ENCODE measurements at places on chromosomes 13 and 19.
A peak's percentile ranks its signal among the peaks of the same experiment; 100 is the strongest.

GRCh38 chr13:112455476-112456059 is 79.4 kb downstream of the SPACA7 start:
- no peak for DNase-seq

- DNase-seq: no peak
Observed at GRCh38 chr19:28224441-28224840, 988.5 kb downstream of the UQCRFS1 start.

GRCh38 chr13:41356786-41357185 is 45.7 kb downstream of the NAA16 start:
- no peak for DNase-seq

- peak; percentile 71 for DNase-seq
Observed at GRCh38 chr19:10836479-10837330, 693 bp upstream of the TMED1 start.

DNA sequence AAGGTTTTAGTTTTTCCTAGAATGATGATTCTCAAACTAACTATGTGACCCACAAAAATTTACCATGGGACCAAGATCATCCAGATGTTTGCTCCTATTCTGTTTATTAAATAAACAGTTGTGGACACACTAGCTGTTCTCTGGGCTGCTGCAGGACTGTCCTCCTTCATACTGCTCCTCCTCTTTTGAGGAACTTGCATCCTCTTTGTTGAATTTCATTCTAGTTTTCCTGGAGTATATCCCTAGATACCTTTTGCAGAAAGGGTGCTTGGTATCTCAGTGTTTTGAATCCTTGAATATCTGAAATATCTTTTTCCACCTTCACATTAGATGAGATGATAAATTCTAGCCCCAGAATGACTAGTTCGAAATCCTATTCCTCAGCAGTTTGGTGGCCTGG is 24.1 kb downstream of the VASP start:
- no peak for DNase-seq

DNA sequence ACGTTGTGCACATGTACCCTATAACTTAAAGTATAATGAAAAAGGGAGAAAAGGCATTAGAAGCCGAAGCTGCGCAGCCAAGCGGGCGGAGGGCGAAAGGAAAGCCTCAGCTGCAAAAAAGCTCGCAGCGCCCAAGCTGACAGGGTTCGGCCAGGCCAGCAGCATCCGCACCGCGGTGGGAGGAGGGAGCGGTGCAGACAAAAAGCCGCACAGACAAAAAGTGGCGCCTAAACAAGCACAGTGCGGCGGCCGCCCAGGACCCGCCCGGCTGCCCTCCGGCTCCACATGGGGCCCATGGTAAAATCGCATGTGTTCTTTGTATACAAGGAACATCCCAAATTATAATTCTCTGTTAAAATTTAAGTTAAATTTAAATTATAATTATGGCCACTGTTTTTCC is 42.4 kb downstream of the PSG3 start:
- no peak for DNase-seq

DNA sequence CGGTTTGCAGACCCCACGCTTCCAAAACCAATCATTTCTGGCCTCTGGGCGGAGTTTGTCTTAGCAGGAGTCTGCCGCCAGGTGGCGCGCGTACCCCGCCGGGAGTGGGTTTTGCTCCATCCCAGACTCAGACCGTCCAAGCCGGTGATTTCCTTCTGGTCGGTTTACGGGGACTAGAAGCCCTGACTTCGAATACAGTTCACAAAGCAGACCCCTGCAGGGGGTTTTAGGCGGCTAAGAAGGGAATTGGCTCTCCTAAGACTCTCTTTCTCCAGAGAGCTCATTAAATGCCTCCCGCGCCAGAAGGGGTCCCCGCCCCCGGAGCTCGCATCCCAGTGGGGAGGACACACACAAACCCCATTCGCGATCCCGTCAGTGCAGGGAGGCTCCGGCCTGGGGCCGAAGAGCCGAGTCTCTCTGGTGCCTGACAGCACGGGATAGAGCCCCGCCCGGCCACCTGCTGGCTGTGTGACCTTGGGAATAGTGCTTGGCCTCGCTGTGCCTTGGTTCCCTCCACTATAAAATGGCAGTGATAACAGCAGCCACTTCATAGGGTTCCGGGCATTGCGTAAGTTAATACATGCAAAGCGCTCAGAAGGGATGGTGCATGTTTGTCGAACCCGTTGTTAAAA is 8.6 kb upstream of the NUP62 start:
- peak; percentile 54 for DNase-seq

GRCh38 chr13:60850526-60850925 is 453.5 kb downstream of the TDRD3 start:
- no peak for DNase-seq

DNA sequence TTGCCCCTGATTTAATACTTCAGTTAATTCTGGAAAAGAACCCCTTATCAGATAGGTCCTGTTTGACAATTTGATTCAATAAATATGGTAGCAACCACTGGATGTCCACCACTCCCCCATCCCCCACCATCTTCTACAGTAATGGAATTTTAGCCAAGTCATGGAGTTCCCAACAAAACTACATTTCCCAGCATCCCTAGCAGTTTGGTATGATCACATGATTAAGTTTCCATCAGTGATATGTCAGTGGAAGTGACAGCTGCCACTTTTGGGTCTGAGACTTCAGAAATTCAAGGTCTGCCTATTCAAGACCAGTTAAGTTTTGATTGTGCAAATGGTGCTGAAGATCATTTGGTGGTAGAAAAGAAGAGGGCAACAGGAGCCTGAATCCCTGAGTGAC is 85.5 kb downstream of the CACNA1A start:
- DNase-seq: no peak

GRCh38 chr13:52010890-52011631 is at the start of gene ATP7B:
Gene ATP7B (minus strand): TSS chr13:52011450. CDS start chr13:52011337, 113 bp downstream.
- DNase-seq: no peak

- DNase-seq: no peak
Observed at GRCh38 chr19:13001502-13002165, 6.4 kb downstream of the NFIX start.

GRCh38 chr13:106916329-106916976 is 348.5 kb upstream of the ARGLU1 start:
- no peak for DNase-seq

GRCh38 chr13:51067706-51068105 is 43.4 kb downstream of the C13orf42 start:
- no peak for DNase-seq

DNA sequence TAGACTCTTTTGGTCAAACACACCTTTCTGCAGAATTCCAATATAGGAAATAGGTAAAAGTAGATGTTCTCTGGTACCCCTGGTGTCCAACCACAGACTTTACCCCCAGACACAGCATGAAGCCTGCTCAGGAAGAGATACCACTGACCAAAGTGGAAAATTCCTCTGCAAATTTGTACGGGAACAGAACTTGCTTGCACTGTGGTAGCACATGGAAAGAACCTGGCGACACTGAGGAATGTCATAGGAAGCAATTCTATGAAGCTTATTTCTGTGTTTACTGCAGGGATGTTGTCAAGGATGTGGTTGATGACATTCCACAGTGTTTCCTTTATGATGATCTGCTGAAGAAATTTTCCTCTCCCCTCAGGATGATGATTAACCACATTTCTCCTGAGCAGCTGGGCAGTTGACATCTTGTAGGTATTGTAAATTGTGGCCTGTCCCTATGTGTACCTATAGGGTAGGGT is 48.9 kb upstream of the TNFSF11 start:
- no peak for DNase-seq

DNA sequence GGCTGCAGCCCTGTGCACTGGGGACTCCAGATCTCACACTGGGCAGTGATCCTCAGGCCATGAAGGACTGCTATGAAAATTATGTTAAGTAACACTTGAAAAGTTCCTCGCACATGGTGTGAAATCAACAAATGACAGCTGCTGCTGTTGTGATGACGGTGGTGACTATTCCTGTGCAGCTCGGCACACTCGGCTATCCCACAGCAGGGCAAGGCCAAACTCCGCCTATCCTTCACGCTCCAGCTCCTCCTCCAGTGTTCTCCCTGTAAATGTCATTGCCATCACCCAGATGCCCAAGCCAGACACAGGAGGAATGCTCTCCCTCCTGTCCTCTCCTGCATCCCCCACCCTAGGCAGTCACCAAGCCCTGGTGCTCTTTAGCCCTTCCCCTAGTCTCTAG is 31.3 kb downstream of the GRIK5 start:
- no peak for DNase-seq

GRCh38 chr13:90751026-90751425 is 596.5 kb upstream of the MIR17HG start:
- DNase-seq: no peak

DNA sequence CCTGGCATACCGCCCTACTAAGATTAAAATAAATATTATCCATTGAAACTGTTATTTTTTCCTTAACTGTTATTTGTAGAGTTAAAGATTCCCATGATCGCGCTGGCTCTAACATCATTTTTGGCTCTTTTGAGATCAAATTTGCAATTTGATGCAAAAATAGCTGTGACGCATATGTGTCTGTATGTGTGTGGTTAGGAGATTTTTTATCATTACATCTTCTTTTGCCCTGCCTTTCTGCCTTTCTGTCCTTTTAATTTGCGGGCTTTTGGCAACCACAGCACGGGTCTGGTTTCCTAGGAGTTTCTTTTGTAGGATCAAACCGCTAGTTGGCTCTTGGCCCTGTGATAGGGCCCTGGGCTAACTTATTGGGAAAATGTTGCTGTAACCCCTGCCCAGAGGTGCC is 37.3 kb upstream of the ALOX5AP start:
- no peak for DNase-seq

DNA sequence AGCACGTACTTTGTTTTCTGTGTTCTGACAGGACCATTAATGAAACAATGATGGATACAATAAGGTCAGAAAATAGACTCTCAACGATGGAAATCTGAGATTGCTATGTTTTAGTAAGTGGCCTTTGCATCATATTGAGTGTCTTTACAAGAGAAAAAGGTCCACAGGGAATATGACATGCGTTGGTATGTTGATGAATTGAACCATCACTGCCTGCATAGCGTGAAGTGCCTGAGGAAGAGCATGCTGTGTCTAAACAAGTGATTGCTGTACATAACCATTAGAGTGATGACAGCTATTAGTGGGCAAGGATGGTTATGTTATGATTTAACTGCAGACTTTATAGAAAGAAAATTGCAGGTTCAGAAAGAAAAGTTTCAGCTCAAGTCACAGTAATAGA is 623.2 kb downstream of the SLITRK5 start:
- no peak for DNase-seq

GRCh38 chr13:36706755-36707154 is 32.9 kb downstream of the SERTM1 start:
- no peak for DNase-seq

- no peak for DNase-seq
Observed at GRCh38 chr19:28289295-28290063, 923.5 kb downstream of the UQCRFS1 start.

DNA sequence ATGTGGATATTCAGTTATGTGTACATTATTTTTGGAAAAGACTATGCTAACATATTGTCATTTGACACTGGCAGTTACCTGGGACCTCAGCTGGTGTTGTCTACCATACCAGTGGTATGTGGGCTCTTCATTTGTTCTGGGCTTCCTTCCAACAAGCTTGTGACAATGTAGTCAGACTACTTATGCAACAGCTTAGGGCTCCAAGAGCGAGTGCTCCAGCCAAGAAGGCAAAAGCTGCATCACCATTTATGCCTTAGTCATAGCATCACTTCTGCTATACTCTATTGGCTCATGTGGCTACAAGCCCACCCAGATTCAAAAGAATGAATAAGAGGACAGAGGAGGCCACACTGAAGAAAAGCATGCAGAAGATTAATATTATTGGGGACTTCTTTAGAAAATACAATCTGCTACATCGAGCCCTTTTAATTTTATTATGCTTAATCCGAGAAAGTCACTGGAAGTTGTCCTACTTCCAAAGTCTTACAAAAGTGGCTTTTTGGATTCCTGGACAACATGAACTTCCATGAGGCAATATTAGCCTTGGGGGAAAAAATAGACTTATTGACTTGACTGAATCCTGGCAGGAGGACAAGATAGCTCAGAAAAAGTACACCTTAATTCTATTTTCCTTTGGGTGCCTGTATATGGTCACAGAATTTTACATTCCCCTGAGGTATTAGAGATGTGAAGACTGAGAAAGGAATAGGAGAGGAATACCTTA is 529.4 kb upstream of the HTR2A start:
- no peak for DNase-seq

DNA sequence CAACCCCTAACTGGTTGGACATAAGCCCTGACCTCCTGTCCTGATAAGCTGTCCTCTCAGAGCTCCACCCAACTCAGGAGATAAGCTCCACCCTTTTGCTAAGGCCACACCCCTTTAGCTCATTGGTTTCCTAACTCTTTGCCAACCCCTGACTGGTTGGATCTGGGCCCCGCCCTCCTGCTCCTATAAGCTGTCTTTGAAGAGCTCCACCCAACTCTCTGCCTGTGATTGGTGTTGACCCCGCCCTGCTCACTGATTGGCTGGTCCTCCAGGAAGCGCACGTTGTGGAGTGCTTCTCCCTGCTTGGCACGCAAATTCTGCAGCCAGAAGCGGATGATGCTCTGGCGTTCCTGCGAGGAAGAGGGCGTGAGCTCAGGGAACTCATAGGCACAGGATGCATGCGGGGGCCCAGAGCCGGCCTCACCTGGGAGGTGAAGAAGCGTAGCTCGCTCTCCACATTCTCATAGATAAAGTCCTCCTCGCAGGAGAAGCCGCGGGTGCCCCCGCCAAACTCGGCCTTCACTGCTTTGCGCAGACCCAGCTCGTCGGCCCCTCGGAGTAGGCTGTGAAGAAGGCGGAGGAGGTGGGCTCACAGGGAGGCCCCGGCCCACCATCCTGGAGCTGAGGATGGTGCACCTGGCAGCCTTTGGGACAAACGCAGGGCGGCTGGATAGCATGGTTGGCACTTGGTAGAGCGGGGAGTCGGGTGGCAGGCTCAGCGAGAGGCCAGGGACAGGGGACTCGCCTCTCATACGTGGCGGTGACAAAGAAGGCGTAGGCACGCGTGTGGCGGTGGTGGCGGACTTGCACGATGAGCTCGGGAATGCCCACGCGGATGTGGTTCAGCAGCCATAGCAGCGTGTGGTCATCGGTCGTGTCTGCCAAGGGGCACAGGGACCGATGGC is 1.7 kb downstream of the ANO8 start:
- no peak for DNase-seq

DNA sequence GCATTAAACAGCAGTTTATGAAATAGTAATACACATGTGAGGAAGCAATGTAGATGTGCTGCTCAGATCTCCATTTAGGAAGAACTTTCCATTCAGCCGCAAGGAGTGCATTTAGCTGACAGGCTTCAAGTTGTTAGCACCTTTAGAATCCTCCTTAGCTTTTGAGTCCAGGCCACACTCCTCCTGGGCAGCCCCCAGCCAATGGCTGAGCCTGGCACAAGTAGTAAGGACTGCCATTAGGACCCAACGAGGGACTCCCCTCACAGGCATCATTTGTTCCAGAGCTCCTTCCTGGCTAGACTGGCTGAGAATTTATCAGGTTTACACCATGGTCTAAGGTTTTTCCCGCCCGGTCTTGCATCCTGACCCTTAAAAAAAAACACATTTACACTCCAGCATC is 201.4 kb downstream of the DIAPH3 start:
- no peak for DNase-seq

GRCh38 chr13:39888865-39889810 is 233.7 kb downstream of the COG6 start:
- DNase-seq: no peak

- no peak for DNase-seq
Observed at GRCh38 chr19:5645409-5645808, 22.5 kb downstream of the SAFB start.

Data from activated CD8-positive, alpha-beta memory T cell treated with anti-CD3 and anti-CD28 coated beads for 4 hours (primary cell).